Mesothelial cell of epicardium (in vitro differentiated cells): ENCODE measurements at places on chromosomes 12 and 14.

DNA sequence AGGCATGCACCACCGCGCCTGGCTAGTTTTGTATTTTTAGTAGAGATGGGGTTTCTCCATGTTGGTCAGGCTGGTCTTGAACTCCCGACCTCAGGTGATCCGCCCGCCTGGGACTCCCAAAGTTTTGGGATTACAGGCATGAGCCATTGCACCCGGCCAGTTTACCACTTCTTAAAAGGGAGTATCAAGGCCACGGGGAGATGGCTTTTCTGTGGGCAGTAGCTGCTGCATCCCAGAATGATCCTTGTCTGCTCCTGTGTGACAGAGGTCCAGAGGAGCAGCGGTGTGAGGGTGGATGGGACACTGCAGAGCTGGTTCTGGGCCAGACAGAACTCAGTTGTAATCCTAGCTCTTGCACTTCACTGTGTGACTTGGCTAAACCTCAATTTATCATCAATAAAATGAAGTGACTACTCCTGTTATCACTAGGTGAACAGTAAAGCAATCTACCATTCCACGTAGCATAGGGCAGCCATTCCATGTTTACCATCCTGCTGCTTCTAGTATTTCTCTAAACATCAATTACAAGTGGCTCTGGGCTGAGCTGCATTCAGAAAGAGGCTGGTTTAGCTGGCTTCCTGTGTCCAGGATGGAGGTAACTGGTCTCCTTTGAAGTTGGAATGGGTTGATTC lies 3.0 kb upstream of the NPFF start:
- H3K27me3 ChIP-seq = no peaks in the 10 kb centered on the region
- H3K4me3 ChIP-seq = no peak overlapping the region
- H3K36me3 ChIP-seq = peaks cover 18% of the 10 kb centered on the region
- H3K4me1 ChIP-seq = no peaks in the 10 kb centered on the region

DNA sequence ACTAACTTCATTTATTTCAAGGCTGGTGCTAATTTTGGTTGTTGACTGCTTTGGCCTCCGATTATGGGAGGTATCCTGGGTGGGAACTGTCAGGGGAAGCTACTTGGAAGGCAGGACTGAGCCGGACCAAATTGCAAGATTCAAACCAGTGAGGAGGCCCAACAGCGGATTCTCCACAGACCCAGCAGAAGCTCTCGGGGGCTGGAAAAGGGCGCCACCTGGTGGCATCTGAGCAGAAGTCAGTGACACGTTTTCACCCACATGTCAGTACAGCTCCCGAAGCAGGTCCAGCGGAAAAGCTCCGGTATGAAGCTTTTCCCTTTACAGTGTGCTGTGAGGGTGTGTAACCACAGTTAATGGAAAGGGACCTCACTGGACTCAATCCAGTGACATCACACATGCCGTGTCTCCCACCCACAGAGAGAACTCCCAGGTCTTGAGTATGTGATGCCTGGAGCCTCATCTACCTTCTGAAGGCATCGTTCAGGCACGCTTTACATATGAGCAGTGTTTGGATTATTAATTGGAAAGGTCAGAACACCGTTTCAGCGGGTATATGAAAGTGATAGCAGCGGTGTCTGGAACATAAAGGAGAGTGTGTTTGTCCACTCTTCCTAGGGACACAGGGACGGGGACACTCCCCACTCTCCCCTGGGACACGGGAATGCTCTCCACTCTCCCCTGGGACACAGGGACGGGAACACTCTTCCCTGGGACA lies 3.6 kb upstream of the P2RX2 start:
- no peak for DNase-seq
- H3K36me3 ChIP-seq = no peaks in the 10 kb centered on the region
- H3K4me3 ChIP-seq = no peak overlapping the region
- H3K27ac ChIP-seq = no peak overlapping the region
- H3K27me3 ChIP-seq = peaks cover 55% of the 10 kb centered on the region

DNA sequence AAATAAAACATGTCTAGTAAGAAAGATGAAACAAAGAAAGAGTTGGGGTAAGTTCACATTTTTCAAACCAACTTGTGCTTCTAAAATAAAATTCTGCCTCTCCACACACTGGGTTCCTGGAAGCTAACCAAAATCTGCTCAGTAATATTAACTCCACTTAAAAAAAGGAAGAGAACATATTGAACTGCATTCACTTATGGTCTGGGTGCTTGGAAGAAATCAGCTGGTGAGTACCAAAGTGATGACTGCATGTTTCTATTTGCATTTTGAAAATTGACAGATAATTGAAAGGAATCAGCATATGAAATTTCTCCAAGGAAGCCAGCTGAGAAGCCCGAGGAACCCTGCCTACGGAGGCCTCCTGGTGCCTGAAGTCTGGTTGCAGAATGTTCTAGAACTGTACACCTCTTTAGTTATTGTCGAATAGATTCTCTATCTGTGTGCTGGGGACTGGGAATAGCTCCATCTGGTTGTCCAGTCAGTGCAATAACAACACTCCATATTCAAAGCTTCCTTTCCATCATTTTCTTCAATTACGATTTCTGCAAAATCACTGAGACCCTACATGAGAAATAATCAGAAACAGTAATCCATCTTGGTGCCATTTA lies 836.1 kb downstream of the VRK1 start:
- H3K27me3 ChIP-seq = peaks cover 18% of the 10 kb centered on the region
- no peak overlapping the region for H3K27ac ChIP-seq
- no peaks in the 10 kb centered on the region for H3K36me3 ChIP-seq
- peaks cover 8% of the 10 kb centered on the region for H3K4me1 ChIP-seq
- DNase-seq = no peak

DNA sequence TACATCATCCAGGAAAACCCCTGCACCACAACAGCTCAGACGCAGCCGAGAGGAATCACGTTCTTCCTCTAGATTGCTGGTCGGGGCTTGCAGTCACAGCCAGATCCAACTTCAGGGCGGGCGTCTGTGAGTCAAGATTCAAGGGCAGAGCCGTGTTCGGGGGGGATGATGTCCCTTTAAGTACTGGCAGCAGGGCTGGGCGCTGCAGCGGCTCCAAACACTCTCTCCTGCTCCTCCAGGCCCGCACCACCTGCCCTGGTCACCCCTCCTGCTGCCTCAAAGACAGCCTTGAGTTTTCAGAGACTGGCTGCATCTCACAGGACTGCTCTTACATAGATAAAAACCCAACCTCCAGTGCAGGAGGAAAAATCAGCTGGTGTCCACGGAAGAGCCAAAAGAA lies 68.3 kb downstream of the KDM2B start:
- no peak for DNase-seq
- H3K27me3 ChIP-seq = no peaks in the 10 kb centered on the region
- peaks cover 5% of the 10 kb centered on the region for H3K4me1 ChIP-seq
- peak overlapping the region; percentile 47 for H3K27ac ChIP-seq
- H3K4me3 ChIP-seq = no peak overlapping the region

GRCh38 chr14:36671149-36671548 lies 9.5 kb downstream of the PAX9 start:
- H3K4me1 ChIP-seq = peaks cover 2% of the 10 kb centered on the region
- H3K36me3 ChIP-seq = no peaks in the 10 kb centered on the region
- H3K4me3 ChIP-seq = no peak overlapping the region
- no peak for DNase-seq

- peaks cover 60% of the 10 kb centered on the region for H3K4me1 ChIP-seq
- no peak overlapping the region for H3K27ac ChIP-seq
- no peaks in the 10 kb centered on the region for H3K36me3 ChIP-seq
- peak overlapping the region; percentile 75 for H3K4me3 ChIP-seq
- DNase-seq = no peak
- peaks cover 14% of the 10 kb centered on the region for H3K27me3 ChIP-seq
Measured at GRCh38 chr12:6822426-6823135, 960 bp downstream of the GPR162 start.

GRCh38 chr12:107019546-107019945 lies 32.6 kb upstream of the MTERF2 start:
- peaks cover 12% of the 10 kb centered on the region for H3K36me3 ChIP-seq
- H3K4me1 ChIP-seq = no peaks in the 10 kb centered on the region
- no peak for DNase-seq
- H3K4me3 ChIP-seq = no peak overlapping the region

DNA sequence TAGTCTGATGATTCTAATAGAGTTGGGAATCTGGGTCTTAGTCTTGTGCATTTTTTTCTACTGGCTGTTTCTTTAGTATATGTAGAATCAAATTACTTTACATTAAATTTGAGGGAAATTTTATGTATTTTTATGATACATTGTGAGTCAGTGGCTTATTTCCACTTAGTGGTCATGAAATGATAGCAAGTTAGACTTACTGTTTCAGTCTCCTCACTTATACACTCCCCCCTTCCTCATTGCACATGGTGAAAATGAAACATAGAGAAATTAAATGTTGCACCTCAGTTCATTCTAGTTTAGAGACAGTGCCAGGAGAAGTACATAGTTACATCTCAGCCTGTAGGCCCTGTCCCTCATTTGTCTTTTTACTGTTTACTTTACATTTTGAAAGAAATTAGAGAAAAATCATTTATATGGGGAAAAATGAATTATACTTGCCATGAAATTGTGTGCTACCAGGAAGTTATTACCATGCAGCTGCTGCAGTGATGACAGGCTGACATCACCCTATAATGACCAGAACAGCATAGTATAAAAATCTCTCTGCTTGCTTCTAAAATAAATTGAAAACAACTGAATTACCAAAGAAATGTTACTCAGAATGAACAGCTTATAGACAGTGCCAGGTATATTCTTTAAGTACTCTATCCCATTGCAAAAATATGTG lies 113.2 kb downstream of the TRMT5 start:
- H3K36me3 ChIP-seq = peaks cover 2% of the 10 kb centered on the region
- H3K4me3 ChIP-seq = no peak overlapping the region
- no peak for DNase-seq
- H3K4me1 ChIP-seq = peaks cover 44% of the 10 kb centered on the region
- H3K27ac ChIP-seq = peak overlapping the region; percentile 41
- H3K27me3 ChIP-seq = no peaks in the 10 kb centered on the region

GRCh38 chr12:57094208-57095160 lies 5.6 kb downstream of the NAB2 start:
- peaks cover 31% of the 10 kb centered on the region for H3K36me3 ChIP-seq
- peaks cover 63% of the 10 kb centered on the region for H3K4me1 ChIP-seq
- H3K27me3 ChIP-seq = no peaks in the 10 kb centered on the region
- peak overlapping the region; percentile 95 for H3K27ac ChIP-seq
- peak overlapping the region; percentile 13 for H3K4me3 ChIP-seq

DNA sequence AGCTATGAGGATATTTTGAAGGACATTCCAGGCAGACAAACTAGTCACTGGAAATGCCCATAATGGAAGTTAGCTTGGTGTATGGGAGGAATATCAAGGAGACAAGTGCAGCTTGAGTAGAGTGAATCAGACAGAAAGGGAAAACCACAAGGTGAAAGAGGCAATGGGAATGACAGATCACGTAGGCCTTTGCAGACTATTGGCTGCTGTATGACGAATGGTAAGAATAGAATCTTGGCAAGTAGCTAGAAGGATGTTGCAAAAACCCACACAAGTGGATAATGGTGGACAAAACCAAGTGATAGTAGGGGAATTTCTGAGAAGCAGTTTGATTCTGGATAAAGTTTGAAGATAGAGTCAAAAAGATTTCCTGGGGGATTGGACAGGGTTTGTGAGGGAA lies 196.9 kb upstream of the NOVA1 start:
- no peak overlapping the region for H3K4me3 ChIP-seq
- H3K27ac ChIP-seq = no peak overlapping the region
- no peaks in the 10 kb centered on the region for H3K4me1 ChIP-seq
- no peak for DNase-seq
- H3K27me3 ChIP-seq = peaks cover 3% of the 10 kb centered on the region

- H3K27ac ChIP-seq = no peak overlapping the region
- DNase-seq = peak; percentile 25
- H3K36me3 ChIP-seq = no peaks in the 10 kb centered on the region
- H3K27me3 ChIP-seq = peaks cover 3% of the 10 kb centered on the region
- H3K4me3 ChIP-seq = no peak overlapping the region
- H3K4me1 ChIP-seq = peaks cover 30% of the 10 kb centered on the region
Measured at GRCh38 chr12:52526511-52526951, 6.3 kb upstream of the KRT5 start.

- peaks cover 69% of the 10 kb centered on the region for H3K4me1 ChIP-seq
- H3K27ac ChIP-seq = no peak overlapping the region
- H3K27me3 ChIP-seq = no peaks in the 10 kb centered on the region
- no peaks in the 10 kb centered on the region for H3K36me3 ChIP-seq
Measured at GRCh38 chr14:48967419-48967818, 618.8 kb downstream of the RPS29 start.

DNA sequence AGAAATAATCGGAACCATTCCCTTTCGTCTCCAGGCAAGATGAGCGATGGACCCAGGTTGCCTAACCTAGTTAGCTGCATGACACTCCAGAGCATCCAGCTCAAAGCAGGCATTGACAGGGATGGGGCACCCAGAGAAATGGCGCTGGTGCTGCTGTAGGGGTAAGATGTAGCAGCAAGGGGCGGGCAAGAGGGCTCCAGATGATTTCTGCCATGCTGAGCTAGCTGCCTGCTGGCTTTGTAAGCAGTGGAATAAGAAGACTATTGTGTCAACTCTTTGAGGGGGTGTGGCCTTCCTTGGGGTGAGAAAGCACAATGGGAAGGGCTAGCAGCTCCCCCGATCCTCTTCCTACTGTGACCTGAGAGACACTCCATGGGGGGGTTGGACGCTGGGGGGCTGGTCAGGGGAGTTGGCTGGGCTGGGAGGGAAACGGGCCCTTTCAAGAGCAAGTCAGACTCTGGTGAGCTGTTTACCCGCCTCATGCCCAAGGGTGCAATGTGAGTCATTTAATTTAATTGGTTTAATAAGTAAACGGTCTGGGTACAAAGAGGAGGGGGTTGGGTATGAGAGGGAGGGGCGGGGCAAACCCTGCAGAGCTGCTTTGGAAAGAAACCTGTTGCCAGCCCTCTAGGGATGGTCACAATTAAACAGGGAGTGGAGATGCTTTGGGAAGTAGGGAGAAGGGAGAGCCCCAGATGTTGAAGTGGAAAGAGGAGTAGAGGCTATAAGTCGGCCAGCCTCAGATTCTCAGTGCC lies 50.5 kb downstream of the B4GALNT3 start:
- H3K27me3 ChIP-seq = peaks cover 31% of the 10 kb centered on the region
- H3K4me3 ChIP-seq = no peak overlapping the region
- no peak overlapping the region for H3K27ac ChIP-seq
- DNase-seq = no peak
- no peaks in the 10 kb centered on the region for H3K36me3 ChIP-seq
- peaks cover 9% of the 10 kb centered on the region for H3K4me1 ChIP-seq

GRCh38 chr14:104749111-104749649 lies 3.8 kb upstream of the SIVA1 start:
- no peak overlapping the region for H3K4me3 ChIP-seq
- no peaks in the 10 kb centered on the region for H3K27me3 ChIP-seq
- H3K27ac ChIP-seq = peak overlapping the region; percentile 49
- DNase-seq = no peak

DNA sequence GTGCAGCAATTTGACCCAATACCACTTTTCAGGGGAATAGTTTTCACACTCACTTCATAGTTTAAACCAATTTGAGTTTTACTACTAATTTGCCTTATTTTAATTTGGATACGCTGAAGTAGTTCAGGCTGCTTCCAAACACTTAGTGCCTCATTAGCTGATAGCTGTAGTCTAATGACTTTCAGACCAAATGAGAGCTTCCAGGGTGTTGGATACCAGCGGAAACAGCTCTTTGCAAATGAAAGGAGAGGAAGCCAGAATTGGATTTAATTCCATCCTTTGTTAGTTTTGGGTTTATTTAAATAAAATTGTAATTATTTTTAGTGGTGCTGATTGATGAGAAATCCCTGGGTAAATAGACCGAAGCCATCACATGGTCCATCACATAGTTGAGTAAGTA lies 158.3 kb upstream of the SEL1L start:
- H3K36me3 ChIP-seq = no peaks in the 10 kb centered on the region
- DNase-seq = no peak
- no peaks in the 10 kb centered on the region for H3K27me3 ChIP-seq
- H3K27ac ChIP-seq = no peak overlapping the region
- H3K4me1 ChIP-seq = no peaks in the 10 kb centered on the region
